ENCODE measurements at places on chromosomes 13 and 19.

DNA sequence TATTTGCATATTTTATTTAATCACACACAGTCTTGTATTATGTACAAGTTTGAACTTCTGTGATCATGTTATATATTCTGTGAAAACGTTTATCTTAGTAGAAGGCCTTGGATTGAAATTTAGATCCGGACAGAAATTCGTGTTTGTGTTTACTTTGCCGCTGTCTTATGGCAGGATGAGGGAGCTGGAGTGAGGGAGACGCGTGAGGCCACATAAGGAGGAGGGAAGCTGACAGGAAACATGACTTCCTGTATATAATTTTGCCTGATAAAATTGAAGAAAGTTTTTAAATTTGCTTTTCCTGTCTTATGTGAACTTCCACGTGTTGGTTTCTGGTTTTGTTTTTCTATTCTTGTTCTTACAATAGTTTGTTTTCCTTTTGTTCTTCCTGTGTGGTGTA, 200.2 kb downstream of the MTUS2 start:
- no peak for DNase-seq

DNA sequence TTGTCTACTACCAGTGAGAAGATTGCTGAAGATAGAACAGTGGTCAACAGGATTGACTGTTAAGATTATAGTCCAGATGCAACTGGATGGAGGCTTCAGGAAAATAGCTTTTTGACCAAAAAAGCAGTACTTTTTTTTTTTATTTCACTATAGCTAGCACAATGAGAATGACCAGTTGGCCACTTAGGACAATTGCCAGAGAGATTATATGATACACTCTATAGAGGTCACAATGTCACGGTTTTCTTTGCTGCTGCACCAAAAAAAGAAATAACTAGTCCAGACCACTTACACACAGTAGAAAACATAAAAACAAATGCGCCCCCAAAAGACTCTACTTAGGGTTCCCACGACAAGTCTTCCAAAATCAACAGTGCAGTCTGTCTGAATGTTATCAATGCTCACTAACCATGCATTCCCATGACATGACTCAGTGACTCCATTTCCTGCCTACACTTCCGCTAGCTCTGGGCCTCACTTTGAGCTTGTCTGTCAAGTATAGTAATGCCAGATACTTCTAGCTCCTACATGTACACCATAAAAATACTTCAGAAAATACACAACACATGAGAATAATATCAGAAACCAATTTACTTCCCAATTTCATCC, 209.1 kb upstream of the STARD13 start:
- no peak for DNase-seq

DNA sequence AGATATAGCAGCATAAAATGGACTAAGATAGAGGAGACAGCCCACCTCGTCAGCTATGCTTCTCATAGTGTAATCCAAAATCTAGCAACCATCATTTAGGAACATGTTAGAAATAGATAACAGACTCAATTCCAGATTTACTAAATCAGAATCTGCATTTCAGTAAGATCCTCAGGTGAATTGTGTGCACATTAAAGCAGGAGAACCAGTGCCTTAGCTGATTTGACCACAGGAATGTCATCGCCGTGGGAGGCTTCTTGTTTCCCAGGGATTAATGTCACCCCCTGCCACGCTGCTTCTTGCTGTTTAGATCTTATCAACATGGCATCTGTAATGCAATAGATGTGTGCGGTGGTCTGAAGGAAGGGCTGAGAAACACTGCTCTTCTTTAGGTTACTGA, 84.0 kb downstream of the GPC5 start:
- no peak for DNase-seq

DNA sequence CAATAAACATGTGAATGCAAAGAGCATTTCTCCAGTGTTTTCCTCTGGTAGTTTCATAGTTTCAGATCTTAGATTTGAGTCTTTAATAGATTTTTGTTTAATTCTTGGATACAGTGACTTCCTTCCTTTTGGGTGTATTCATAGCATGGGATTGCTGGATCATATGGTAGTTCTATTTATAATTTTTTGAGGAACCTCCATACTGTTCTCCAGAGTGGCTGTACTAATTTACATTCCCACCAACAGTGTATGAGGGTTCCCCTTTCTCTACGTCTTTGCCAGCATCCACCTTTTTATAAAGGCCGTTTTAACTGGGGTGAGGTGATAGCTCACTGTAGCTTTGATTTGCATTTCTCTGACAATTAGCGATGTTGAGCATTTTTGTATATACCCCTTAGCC, 9.3 kb upstream of the CALM3 start:
- DNase-seq: no peak

- DNase-seq: no peak
These were observed 55.4 kb downstream of the INTS6 start for GRCh38 chr13:51397262-51397941.

DNA sequence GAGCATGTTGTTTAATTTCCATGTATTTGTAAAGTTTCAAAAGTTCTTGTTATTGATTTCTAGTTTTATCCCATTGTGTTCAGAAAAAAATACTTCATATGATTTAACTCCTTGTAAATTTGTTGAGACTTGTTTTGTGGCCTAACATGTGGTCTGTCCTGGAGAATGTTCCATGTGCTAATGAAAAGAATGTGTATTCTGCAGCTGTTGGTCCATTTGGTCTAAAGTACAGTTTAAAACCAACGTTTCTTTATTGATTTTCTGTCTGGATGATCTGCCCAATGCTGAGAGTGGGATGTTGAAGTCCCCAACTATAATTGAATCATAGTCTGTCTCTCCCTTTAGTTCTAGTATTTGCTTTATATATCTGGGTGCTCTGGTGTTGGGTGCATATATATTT, 34.9 kb upstream of the TPP2 start:
- no peak for DNase-seq

DNA sequence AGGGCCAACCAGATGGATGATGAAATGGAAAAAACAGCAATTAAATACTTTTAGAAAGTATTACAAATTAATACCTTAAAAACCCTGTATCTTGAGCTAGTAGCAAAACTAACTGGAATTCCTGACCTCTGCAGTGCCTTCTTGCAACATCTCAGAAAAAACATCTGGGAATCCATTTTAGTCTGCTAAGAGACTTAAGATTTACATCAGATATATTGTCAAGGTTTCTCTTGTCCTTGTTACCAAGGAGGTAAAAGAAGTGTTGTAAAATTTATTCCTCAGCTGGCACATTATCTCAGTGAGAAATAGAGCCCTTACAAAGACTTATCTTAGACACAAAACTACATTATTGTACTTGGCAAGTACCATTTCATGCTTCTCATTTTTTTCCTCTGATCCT, 18.5 kb downstream of the KCNRG start:
- DNase-seq: no peak

DNA sequence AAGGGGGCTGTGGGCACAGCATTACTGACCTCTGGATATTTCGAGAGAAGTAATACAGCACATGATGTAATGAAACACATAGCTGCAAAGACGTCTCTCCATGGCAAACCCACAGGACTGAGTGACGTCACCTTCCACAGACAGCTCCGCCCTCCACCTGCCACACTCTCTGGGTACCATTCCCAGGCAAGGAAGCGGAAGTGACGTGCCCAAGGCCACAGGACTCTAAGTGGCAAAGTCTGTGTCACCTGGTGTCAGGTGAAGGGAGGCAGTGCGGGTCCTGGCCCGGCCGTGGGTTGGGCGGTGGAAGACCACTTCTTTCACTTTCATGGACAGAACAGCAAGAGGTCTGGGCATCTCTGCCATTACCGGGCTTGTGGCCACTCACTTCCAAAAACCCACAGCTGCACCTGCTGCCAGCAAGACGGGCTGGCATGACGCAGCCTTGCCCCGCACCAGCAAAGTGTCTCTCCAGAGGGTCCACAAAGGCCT, 6.8 kb upstream of the ADPRHL1 start:
- no peak for DNase-seq

GRCh38 chr19:30309905-30310601, 62.1 kb upstream of the ZNF536 start:
- DNase-seq: no peak

DNA sequence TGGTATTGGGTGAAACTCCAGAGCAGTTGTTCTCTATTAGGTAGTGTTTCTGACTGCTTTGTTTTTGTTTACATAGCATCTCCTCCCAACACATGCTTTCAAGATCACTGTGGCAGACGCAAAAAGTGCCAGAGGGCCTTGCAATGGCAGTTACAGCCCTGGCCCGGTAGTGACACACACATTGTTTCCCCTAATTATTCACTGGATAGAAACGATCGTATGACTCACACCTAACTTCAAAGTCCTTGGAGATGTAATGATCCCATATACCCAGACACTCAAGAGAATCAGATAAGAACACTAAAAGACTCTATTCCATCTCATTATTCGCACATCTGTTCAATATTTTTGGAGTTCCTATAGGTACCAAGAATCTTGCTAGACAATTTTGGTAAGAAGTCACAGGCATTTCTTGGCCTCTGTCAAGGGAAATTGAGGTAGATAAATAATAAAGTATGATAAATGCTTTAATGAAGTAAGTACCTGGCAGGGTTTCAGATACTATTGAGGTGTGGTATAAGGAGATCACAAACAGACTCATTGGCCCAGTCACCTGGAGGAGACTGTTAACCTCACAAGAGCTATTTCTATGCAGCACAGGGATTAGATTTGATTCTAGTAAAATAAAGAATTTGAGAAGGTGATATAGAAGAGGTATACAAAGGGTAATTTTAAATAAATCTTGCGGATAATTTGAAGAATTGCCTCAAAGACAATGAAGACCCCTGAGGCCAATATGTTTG, 485.3 kb downstream of the SLITRK6 start:
- DNase-seq: no peak

GRCh38 chr13:101576455-101576854, 124.0 kb downstream of the ITGBL1 start:
- DNase-seq: no peak

DNA sequence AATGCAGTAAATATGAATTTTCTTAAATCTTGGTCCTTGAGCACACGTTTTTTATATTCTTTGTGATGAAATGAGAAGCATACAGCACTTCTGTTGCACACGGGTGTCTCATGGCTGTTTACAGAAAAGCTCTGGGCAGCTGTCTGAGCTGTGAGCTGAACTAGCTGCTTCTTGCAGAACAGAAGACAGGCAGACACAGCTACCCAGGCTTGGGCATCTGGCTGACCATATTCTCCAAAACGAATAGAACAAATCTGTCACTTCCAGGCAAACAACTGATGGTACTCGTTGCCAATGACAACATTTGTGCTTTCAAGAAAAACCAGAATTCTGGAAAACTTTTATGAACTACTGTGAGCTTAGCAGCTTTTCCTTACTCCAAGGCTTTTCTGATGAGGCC, 16.2 kb downstream of the PCID2 start:
- no peak for DNase-seq

GRCh38 chr13:114096031-114096485, 36.4 kb downstream of the RASA3 start:
- DNase-seq: no peak

DNA sequence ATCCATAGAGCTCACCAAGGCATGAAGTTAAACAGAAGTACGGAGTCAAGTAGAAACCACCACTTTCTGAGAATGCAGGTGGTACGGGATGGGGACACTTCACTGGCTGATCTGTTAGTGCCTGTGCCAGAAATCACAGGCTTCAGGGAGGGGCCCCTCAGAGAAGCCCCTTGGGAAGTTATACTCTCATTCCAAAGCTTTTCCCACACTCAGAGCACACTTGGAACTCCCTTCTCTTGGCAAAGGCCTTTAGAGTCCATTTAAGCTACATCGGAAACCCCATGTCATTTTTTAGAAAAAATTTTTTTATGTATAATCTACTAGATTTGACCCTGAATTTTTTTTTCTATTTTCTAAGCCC, 80.7 kb upstream of the WASF3 start:
- DNase-seq: no peak

GRCh38 chr13:105972306-105972721, 563.1 kb downstream of the EFNB2 start:
- DNase-seq: no peak

DNA sequence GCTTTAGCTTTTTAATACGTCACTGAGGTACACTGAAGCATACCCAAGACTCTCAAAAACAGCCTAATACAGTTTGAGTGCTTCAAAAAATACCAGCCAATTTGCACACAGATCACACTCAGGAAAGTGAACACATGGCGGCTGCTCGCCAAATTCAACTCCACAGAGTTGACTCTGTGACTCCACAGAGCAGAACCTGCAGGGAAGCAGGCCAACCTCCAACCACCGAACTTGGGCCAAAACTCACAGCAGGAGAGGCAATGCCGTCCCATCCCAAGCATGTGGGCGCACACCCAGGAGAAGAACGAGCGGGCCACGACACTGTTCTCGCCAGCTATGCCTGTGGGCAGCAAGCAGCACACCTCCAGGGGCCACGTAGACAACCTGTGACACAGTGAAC, 21.1 kb downstream of the ELL start:
- no peak for DNase-seq

GRCh38 chr19:44212866-44213346, 574 bp downstream of the ZNF227 start:
- no peak for DNase-seq

DNA sequence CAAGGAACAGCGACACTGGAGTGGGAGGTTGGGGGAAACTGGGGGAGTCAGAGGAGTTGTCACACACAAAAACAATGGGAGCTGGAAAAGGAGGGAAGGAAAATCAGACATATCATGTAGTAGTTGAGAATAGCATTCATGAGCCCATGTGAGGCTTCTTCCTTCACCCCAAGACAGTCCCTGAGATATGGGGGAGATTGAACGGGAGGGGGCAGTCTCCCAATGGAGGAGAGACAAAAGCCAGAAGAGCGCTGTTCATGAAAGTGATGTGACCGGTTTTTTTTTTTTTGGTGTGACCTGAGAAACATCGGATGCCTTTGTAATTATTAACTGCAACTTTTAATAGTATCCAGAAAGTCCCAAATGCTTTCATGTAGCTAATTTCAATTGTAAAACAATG, 631.8 kb upstream of the KLF12 start:
- DNase-seq: no peak

GRCh38 chr13:30158774-30159445, 148.4 kb downstream of the KATNAL1 start:
- no peak for DNase-seq

- no peak for DNase-seq
These were observed 2.1 kb downstream of the NECTIN2 start for GRCh38 chr19:44848036-44848811.

DNA sequence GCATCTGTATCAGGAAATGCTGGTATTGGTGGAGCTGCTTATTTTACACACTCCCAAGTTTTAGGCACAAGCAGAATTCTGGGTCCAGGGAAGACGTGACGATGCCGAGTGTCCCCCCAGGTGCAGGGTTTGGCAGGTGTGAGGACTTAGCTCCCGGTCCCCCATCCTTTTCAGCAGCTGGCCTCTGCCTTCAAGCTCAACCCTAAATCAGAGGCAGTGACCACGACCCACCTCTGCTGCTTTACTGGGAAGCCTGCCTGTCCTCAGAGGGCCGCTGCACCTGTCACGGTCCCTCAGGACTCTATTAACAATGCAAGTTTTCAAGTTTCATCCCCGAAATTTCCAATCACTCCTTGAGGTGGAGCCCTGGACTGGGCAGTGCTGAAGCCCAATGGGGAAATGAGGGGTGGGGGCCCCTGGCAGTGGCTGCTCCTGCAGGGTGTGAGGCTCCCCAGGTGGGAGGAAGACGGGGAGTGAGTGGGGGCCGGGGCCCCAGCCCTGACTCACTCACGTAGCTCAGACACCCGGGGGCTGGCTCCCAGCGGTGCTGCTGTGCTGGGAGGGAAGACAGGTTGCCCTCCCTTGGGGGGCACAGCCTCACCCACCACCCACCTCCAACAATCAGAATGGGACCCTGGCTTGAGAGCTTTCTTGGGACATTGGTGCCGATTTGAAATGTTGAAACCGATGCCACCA, 92.6 kb upstream of the MCF2L start:
- DNase-seq: no peak

Data from T-helper 2 cell (primary cell).